ENCODE measurements at places on chromosomes 5 and 9.
A peak's percentile ranks its signal among the peaks of the same experiment; 100 is the strongest.

DNA sequence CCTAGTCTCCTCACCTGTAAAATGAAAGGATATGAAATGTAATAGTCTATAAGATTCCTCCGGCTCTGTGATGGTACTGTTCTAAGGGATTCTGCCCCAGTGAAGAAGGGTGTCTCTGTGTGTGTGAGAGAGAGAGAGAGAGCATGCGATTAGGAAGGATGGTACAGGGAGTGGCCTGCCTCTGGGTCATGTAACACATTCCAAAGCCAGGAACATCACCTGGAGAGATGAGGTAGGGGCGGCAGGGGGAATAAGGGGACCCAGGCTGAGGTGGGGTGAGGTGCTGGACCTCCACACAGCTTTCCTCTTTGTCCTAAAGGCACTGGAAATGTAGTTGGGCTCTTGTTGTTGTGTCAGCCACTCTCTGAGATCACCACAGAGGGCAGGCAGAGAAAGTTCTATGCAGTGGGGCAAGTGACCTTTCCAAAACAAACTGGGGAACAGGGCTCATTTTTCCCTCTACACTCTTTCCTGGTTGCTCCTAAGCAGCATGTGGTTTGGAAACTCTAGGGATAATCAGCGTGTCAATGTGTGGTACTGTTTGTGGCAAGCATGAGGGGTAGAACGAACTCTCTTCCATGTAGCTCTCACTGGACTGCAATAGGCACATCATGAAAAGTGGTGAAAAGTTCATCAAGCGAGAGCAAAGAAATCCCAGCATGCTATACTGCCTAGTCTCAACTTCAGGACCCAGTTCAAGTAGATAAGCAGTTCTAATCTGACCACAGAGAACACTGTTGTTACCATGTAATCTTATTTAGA is 65.0 kb downstream of the SEMA6A start:
- DNase-seq = no peak

DNA sequence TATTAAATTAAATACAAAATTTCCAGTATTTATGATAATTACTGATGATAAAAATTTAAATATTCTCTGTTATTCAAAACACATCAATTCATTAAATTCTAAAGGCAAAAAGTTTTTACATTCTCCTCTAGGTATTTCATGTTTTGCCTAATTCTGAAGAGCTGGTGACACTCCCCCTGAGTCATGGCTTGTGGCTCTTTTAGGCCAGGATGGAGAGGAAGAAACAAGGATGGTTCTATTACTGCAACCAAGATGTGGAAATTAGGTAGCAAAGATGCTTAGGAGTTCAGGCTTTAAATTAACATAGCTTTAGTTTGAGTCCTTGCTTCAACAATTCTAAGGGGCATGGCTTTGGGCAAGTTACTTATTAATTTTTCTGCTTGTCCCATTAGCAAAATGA is 1295.8 kb downstream of the EFNA5 start:
- no peak for DNase-seq

GRCh38 chr5:61023131-61023530 is 78.1 kb downstream of the NDUFAF2 start:
- DNase-seq = no peak

GRCh38 chr5:169374111-169374510 is 73.2 kb upstream of the SLIT3 start:
- no peak for DNase-seq

DNA sequence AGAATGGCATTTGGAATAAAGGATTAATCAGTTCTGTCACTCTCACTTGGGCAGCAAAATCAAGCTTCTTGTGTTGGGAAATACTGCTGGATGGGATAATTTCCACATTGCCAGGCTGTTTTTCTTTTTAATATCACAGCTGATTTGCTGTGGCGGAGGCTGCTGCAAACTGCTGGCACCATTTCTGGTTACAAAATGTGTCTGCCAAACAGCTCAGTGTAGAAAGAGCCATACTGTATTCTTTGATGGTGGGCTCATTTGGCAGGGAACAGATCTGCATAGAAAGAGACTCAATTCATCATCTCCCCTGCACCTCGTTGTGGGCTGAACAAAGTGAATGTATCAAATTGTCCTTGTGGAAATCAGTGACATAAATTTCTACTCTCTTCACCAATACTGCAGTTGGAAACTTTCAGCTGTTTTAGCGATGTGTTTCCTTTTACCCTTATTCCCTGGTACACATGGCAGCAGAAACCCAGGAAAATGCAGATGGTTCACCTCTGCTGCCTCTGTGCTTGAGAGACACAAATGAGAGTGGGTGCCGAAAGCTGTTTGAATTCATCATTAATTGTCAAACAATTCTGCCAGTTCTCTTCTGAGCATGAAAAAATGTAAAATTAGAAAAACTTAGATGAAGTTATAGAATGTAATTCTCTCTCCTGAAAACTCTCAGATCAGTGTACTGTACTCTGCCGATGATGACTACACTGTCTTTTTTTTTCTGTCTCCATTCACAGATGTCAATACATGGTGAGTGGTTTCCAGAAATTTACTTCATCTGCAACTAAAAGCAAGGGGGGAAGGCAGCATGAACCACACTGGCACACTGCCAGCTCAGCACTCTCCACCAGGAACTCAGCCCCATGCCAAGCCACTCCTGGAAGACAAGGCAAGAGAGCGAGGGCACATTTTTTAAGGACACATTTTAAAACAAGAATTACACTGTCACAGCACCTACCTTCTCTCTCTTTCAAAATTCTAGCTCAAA is 75.0 kb downstream of the HMHB1 start:
- peak; percentile 23 for DNase-seq

DNA sequence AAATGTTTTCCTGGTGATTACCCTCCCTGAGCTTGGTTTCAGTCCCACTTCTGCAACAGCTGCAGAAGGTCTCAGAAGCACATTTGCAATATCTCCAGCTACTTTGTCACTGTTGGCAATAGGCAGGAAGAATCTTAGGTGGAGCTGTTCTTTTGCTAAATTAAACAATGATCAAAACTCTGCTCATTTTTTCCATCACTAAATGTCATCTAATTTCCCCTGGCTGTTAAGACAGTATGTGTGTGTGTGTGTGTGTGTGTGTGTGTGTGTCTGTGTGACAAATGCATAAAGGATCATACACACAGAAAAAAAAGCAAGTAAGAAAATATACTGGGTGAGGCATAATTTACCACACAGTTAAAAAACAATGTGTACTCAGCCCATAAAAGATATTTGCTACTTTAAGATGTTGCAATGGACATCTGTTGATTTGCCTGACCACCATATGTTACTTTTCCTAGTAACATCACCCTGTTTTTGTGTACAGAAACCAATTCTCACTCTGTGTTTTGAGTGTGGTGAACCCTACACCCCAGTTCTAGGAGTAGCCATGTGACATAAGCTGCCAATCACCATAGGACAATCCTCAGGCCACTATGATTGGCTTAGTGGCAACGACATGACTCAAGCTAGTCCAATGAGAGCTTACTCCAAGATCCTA is 572.6 kb upstream of the CLINT1 start:
- no peak for DNase-seq

GRCh38 chr5:94503677-94504076 is 114.7 kb downstream of the KIAA0825 start:
- DNase-seq = no peak

- DNase-seq = no peak
Observed at GRCh38 chr5:61162832-61163567, 732 bp upstream of the SMIM15 start.

DNA sequence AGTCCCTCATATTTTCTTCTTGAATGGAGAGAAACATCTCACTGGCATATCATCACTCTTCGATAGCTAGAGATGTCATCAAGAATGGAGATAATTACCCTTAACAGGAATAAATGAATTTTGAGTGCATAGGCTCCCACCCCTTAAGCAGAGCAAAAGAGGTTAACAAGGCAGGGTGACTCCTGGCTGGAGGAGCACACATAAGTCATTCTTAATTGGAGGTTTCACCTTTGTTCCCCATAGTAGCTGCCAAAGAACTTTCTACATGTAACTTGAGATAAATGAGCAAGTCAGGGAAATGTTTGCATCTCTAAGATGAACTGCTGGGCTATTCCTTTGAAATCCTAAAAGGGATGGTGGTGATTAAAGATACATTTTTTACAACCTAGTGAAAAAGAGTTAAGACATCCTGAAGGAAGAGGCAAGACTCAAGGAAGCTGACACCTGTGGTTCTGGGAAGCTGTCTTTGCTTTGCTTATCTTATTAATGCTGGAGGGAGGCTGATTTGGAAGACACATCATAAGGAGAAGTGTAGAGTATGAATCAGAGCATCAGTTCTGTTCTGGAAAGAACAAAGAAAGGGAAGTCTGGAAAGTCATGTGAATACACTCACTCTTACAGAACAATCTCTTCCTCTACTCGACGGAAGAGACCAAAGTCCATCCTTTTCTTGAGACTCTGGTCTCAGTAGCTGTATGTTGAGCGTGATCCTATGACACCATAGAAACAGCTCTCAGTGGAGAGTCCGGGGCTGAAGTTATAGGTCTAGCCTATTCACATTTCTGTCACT is 326.3 kb downstream of the OSTF1 start:
- no peak for DNase-seq

- no peak for DNase-seq
Observed at GRCh38 chr5:142808878-142809598, 38.9 kb downstream of the ARHGAP26 start.

GRCh38 chr9:133789778-133790177 is 51.6 kb upstream of the SARDH start:
- DNase-seq = no peak

- no peak for DNase-seq
Observed at GRCh38 chr5:115995351-115995750, 33.1 kb downstream of the LVRN start.

GRCh38 chr9:27599870-27600238 is 26.6 kb upstream of the C9orf72 start:
- no peak for DNase-seq

DNA sequence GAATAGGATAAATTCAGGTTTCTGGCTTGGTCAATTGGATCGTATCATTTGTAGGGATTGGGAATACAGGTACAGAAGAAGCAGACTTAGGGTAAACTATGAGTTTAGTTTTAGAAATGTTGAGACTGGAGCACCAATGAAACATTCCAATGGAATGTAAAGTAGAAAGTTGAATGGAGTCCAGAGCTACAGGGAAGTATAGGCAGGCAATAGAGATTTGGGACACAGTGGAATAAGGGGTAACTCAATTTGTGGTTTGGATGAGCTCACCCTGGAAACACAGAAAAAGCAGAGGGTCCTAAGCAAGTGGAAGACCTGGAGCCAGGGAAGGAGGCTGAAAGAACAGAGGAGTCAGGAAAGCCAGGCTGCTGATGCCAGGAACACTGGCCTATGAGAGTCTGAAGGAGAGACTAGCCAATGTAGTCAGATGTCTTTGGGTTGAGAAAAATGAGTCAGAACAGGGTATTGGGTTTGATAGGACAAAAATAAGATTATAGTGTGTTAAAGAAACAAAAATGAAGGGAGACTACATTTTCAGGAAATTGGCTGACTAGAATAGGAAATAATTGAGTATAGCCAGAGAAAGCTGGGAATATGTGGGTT is 72.8 kb downstream of the STARD4 start:
- DNase-seq = no peak

- DNase-seq = no peak
Observed at GRCh38 chr5:168305281-168305680, 13.8 kb downstream of the WWC1 start.

DNA sequence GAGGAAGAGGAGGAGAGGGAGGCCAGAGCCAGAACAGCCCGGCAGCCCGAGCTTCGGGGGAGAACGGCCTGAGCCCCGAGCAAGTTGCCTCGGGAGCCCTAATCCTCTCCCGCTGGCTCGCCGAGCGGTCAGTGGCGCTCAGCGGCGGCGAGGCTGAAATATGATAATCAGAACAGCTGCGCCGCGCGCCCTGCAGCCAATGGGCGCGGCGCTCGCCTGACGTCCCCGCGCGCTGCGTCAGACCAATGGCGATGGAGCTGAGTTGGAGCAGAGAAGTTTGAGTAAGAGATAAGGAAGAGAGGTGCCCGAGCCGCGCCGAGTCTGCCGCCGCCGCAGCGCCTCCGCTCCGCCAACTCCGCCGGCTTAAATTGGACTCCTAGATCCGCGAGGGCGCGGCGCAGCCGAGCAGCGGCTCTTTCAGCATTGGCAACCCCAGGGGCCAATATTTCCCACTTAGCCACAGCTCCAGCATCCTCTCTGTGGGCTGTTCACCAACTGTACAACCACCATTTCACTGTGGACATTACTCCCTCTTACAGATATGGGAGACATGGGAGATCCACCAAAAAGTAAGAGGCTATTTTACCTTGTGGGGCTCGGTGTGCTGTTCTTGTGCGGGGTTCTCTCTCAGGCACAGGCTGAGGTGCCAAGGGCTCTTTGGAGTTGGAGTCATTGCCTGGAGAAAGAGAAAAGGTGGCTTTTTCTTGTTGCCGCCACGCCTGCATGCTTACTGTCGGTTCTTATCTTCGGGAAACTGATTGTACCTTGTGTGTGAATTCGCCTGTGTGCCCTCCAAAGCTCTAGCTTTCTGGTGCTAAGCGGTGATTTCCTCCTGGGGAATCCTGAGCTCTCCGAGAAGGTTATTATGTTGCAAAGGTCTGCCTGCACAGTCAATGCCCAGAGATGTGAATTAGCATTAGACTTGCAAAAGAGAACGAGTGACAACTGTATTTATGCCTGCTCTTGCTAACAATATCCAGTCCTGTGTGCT is at the start of gene ISL1:
TSS of gene ISL1 (plus strand) at position 318 of the 991 bp plus-strand sequence. CDS start at position 542, 224 bp downstream.
- DNase-seq = no peak

- DNase-seq = no peak
Observed at GRCh38 chr9:116713271-116713670, 26.2 kb downstream of the TRIM32 start.

- no peak for DNase-seq
Observed at GRCh38 chr9:124450931-124451661, 845 bp downstream of the ADGRD2 start.

GRCh38 chr9:79334711-79335110 is 237.1 kb upstream of the TLE4 start:
- DNase-seq = no peak

GRCh38 chr5:150053713-150054392 is 32.5 kb downstream of the CSF1R start:
- no peak for DNase-seq

- no peak for DNase-seq
Observed at GRCh38 chr9:14133394-14133793, 180.5 kb downstream of the NFIB start.

DNA sequence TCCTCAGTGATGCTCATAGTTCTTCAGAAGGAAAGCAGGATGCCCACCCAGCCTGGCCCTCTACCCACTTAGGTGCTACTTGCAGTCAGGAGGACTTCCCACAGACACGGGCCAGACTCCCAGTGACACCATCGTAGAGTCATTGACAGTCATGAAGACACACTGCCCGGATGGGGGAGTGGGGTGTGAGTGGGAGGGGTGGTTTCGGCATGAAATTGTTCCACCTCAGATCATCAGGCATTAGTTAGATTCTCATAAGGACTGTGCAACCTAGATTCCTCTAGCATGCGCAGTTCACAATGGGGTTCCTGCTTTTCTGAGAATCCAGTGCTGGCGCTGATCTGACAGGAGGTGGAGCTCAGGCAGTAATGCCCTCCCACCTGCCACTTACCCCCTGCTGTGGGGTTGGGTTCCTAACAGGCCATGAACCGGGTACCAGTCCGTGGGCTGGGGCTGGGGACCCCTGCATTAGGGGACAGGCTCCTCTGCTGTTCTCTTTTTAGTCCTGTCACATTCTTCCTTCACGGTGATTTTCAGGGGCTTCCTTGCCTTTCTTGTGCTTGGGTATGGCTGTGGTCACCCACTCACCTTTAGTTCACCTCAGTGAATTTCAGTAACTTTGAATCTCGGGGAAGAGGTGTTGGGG is 88.2 kb upstream of the ANKRD55 start:
- DNase-seq = no peak

GRCh38 chr9:71003346-71003745 is 118.1 kb downstream of the TRPM3 start:
- DNase-seq = no peak

GRCh38 chr9:115191667-115192066 is 73.7 kb upstream of the TNC start:
- DNase-seq = no peak

GRCh38 chr9:21674894-21675293 is 127.5 kb upstream of the MTAP start:
- DNase-seq = no peak
